ENCODE measurements at places on chromosomes 4 and X. TPM values are rescaled to one million over a fixed set of nuclear protein-coding genes. Genes with fewer than 3 reads are reported as not detected.
A peak's percentile ranks its signal among the peaks of the same experiment; 100 is the strongest.

DNA sequence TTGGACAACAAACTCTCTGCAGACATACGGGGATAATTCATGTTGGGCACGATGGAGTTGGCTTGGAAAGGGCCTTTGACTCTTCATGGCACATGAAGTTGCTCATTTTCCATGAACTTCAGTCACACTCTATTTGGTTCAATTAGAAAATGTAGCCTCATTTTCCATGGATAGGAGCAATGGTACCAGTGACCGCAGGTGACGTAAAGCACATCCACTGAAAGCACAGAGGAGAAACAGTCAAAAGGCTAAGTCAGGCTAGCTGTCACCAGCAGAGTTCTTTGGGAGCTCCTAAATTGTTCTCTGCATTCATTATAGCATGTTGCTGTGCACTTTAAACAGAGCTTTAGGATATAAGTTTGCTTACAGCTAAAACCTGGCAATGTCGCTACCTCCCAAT lies 39.9 kb upstream of the MAP3K15 start:
- DNase-seq, result no peak

GRCh38 chr4:107215222-107215621 lies 179.1 kb upstream of the DKK2 start:
- DNase-seq, result no peak

The MRFAP1L1 gene
- 59.4 TPM for total RNA-seq

The SCML1 gene
- 8.9 TPM for total RNA-seq

The CENPI gene
- 0.67 TPM for total RNA-seq

DNA sequence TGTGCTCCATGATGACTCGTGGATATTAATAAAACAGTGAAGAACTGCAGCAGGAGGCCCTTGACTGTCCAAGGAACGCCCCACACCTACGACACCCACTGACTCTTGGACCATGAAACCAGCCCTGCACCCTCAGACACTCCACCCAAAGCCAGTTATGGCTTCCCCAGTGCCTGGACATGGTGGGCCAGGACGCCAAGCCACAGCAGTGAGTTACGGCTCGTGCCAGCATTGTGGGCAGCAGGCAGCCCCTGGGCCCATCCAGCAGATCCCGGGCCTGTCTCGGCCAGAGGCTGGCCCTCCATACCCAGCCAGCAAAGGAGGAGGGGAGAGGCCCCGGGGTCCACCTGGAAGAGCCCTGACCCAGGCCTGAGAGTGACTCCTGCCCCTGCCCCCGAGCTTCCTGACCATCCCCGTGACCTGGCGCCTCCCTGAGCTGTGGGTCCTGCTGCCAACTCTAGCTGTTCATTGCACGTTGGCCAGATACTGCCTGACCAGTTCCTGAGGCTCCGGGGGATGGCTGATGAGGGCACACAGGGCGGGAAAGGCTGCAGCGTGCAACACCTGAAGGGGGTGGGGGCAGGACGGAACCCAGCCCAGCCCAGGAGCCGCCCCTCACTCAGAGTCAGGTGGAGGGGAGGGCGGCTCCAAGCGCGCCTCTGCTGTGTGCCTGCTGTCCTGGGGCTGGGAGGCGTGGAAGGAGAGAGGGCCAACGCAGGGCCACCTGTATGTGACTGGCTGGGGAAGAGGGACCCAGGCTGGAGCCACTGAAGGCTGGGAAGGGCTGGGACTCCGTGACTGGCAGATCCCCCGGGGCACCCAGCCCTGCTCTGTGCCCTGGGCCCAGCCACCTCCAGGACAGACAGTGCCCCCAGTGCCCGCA lies 739 bp downstream of the SLC49A3 start:
- peak; percentile 78 for DNase-seq

- DNase-seq, result no peak
These were observed 132.3 kb downstream of the NDST4 start for GRCh38 chr4:114980932-114981708.

GRCh38 chrX:48569958-48570357 lies 4.3 kb upstream of the RBM3 start:
- DNase-seq, result no peak

The KLHL34 gene
- not detected for total RNA-seq

The CXCL10 gene
- 2.5 TPM for total RNA-seq

DNA sequence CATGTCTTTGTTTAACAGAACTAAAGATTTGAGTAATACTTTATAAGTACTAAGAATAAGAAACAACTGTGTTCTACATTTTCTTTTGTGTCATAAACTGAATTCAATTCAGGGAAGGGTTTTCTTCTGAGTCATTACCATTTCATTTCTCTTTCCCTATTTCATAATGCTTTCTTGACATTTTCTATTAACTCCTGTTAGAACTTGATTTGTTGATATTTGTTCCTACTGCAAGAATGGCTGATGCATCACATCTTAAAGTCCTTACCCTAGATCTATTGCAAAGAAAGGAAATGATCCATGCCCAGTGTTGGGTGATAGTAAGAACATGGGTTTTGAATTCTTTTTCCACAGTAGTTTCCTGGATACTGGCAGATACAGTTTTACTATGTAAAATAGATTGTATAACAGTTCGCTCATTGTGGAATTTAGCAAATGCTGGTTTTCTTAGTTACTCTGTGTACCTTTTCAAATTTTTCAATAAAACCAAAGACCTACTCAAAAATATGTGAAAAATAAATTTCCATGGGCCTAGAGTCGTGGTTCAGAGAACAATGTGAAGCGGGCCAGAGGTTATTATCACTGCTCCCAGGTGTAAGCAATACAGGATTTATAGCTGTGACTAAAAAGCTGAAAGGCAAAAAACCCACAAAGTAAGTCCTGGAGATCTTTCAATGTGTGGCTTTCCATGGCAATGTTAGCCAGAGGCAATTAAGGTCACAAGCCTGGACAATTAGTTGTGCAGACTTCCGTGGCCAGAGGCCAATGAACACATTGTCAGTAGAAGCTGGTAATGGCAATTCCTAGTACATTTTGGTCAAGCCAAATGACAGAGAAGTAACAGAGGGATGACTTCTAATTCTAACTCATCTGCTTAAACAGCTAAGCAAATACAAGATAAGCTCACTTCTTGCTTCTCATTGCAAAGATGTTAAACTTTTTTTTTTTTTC lies 127.3 kb upstream of the FAT4 start:
- no peak for DNase-seq

The EMCN gene
- total RNA-seq, result 14.7 TPM

DNA sequence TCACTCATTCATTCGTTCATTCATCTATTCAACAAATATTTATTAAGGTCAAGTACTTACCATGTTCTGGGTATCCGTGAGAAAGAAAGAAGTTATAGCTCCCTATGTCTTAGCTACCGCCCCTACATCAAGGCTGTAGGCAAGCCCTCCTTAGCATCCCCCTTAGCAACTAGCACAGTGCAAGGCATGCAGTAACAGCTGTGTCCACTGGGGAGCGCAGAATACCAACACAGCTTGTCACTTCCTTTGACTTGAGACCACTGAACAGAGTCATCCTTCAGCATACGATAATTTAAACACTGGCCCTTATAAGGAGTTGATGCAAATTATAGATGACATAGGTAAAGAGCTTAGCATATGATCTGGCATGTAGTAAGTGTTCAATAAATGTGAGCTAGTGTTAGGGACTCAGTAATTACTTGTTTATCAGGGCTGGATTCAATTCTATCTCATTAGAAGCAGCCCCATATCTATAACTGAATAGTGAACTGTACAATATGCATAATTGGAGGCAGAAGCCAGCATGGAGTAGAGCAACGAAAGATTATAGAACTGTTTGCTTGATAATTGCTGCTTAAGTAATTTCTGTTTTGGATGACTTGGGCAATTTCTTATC lies 8.7 kb downstream of the KIAA1210 start:
- DNase-seq, result peak; percentile 22

The RXFP1 gene
- 7.3 TPM for total RNA-seq

The NHS gene
- total RNA-seq, result 0.46 TPM

DNA sequence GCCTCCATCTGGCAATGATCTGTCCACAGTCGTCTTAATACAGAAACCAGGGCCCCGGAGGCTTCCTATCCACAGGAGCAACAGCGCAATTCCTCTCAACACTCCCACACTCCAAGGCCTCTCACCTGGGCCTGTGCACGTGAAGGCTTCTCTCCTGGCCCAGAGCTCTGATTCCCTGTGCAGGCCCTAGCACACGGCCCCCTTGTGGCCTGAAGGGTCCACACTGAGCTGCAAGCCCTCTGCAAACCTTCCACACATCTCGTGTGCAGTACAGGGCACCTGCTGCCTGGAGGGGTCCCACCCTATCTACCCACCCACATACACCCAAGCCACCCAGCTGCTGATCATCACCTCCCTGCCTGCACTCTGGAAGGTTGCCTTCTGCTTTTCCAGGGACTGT lies 150.1 kb upstream of the NUDT10 start:
- no peak for DNase-seq

- DNase-seq, result no peak
These were observed 13.3 kb upstream of the CD99 start for GRCh38 chrX:2677764-2678163.

DNA sequence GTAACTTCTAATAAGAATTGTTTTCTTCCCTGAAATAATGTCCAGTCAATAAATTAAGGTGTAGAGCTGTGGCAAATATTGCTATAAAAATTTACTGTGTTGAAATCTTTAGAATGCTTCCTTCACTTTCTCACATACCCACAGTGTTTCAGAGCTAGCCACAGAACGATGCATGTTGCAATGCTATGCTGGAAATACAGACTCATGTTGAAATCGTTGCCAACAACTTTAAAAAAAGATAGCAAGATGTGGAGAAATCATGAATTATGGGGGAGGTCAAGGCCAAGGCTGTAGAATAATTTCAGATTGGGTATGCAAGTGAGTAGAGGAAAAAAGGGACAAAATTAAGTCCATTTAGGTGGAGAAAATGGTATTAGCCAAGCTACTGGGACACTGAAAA lies 204.8 kb downstream of the VEGFC start:
- no peak for DNase-seq

The PCDH7 gene
- 12.9 TPM for total RNA-seq

DNA sequence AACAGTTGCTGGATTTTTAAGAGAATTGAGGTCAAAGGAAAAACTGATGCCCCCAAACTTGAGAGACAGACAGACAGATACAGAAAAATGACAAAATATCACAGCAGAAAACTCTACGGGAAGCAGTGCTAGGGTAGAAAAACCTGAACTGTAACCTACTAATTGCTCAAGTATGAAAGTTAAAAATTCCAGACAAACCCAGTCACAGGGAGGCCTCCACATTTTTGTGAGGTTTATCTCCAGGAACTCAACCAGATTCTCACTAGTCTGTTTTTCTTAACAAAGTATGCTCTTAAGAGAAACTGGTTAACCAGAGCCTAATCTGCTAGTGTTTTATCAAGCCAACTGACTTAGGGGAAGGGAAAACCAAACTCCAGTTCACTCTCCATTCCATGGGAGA lies 19.9 kb upstream of the PPP3CA start:
- no peak for DNase-seq

- DNase-seq, result no peak
These were observed 1.7 kb downstream of the PDLIM5 start for GRCh38 chr4:94453391-94453963.

GRCh38 chr4:36000941-36001557 lies 243.3 kb downstream of the ARAP2 start:
- DNase-seq, result no peak

DNA sequence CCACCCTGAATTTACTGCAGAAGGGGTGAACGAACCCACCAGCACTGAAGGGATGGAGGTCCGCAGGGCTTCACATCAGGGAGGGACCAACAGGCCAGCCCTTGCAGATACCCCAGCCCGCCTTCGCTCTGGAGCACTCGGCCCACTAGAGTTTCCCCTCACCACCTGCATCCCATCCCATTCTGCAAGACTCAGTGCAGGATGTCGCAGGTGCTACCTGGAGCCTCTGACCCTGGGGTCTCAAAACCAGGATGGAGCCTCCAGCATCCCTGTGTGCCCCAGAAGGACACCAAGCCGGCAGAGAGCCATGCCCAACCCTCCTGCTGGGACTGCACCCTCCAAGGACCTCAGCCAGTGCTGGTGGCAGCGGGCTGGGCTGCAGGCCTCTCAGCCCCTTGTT lies 57.6 kb upstream of the ADRA2C start:
- peak; percentile 41 for DNase-seq

The NEUROG2 gene
- total RNA-seq, result not detected

The PDGFRA gene
- total RNA-seq, result 109 TPM

- no peak for DNase-seq
These were observed 4.0 kb downstream of the LDB2 start for GRCh38 chr4:16894406-16894805.

Data from upper lobe of left lung (tissue), 6 donors.